Activated CD4-positive, alpha-beta T cell treated with anti-CD3 and anti-CD28 coated beads, Interleukin-2, amount 50 U/mL, for 4 hours (primary cell): ENCODE measurements at places on chromosomes 16 and 17.

- no peak for DNase-seq
Measured at GRCh38 chr17:79220201-79220712, 145.6 kb downstream of the ENGASE start.

DNA sequence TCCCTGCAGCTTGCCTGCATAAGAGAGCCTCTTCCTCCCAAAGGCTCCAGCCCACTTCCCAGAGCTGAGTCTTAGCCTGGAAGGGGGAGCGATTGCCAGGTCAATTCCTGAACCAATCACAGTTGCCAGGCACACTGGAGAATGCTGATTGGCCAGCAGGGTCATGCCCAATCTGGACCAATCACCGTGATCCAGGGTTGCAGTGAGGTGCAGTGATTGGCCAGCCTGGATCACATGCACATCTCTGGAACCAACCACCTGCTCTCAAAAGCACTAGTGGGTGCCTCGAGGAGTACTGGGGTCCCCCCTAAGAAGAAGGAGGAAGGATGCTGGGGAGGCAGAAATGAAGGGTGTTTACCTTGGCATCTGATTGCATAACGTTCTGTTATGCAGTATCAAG, 18.4 kb downstream of the NAGPA start:
- no peak for DNase-seq

DNA sequence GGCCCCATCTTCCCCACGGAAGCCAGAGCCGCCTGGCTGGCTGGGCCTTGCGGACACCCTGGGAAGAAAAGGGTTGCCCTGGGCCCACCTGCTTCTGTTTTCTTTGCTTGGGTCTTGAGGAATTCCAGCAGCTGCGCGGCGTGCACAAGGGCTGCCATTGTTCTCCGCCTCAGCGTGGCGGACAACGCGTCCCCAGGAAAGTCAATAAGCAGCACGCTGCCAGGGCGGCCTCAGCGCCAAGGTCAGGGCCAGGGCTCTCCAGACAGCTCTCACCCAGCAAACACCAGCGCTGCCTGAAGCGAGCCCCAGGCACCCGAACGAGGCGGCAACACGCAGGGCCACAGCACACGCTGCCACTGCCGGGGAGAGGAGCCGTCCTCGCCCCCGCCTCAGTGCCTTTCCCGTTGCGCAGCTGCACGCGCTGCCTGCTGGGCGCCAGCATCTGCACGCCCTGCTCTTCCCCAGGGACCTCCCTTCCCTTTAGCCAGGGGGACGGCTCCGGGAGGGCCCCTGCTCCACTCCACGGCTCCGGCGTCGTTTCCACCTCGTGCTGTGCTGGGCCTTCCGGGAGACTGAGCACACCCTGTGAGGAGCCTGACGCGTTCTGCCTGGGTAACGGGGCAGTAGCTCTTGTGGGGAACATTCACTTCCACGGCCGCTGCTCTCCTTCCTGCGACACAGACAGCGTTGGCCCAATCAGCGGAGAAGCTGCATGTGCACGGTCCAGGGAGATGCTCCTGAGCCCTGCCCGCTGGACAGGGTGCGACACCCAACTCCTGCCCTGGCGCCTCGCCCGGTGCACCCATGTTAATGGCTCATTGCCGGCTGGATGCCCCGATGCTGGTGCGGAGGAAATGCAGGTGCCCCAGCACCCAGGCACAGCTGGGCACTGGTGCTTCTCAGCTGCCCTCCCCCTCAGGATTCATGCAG, 57.8 kb downstream of the LMF1 start:
- no peak for DNase-seq

- no peak for DNase-seq
Measured at GRCh38 chr16:30778549-30779244, 8.3 kb downstream of the ZNF629 start.

DNA sequence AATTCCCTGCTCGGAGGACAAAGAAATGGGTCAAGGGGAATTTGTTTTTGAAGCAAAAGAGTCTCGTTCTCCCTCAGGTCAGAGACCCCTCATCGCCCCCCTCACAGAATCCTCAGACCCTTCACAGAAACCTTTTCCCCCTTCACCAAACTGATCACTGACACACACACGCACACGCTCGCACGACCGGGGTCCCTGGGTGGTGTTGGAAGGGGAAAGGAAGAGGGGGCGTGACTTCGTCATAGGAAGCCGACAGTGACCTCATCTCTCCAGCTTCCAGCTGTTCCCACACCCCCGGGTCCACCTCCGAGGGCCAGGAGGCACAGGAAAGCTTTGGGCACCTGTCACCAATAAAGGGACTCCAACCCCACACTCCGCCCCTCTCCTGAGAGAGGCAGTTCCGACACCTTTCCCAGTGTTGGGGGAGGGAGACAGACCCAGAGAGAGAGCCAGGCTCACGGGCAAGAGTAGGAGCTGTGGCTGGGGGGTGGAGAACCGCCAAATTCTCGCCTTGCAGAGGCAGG, 1.2 kb downstream of the ASGR1 start:
- no peak for DNase-seq

GRCh38 chr16:65644821-65645220, 523.0 kb upstream of the CDH11 start:
- DNase-seq: no peak

DNA sequence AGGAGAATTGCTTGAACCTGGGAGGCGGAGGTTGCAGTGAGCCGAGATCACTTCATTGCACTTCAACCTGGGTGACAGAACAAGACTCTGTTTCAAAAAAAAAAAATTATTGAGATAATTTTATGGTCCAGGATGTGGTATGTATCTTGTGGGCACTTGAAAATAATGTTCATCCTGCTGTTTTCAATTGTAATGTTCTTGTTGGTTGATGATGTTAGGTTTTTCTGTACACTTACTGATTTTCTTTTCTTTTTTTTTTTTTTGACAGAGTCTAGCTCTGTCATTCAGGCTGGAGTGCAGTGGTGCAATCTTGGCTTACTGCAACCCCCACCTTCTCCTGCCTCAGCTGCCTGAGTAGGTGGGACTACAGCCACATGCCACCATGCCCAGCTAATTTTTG, 29.7 kb downstream of the TBX21 start:
- DNase-seq: no peak

GRCh38 chr16:23182206-23182678, 303 bp upstream of the SCNN1G start:
- peak; percentile 50 for DNase-seq

DNA sequence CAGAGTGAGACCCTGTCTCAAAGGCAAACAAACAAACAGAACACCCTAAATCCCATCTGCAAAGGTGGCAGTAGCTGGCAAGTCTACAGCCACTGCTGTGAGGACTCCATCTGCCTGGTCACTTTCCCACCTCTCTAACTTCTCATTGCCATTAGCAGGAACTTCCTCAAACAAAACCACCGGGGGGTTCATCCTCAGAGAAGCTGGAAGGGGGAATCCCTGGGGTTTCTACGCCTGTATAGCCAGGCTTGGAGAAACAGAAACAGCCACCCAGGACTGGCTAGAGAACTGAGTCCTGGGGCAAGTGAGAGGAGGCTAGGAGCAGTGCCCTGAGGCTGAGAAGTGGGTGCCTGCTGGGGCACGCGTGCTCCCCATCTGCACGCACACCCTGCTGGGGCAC, 7.3 kb downstream of the RPH3AL start:
- no peak for DNase-seq

GRCh38 chr16:27475561-27475960, 73.6 kb downstream of the IL21R start:
- no peak for DNase-seq

DNA sequence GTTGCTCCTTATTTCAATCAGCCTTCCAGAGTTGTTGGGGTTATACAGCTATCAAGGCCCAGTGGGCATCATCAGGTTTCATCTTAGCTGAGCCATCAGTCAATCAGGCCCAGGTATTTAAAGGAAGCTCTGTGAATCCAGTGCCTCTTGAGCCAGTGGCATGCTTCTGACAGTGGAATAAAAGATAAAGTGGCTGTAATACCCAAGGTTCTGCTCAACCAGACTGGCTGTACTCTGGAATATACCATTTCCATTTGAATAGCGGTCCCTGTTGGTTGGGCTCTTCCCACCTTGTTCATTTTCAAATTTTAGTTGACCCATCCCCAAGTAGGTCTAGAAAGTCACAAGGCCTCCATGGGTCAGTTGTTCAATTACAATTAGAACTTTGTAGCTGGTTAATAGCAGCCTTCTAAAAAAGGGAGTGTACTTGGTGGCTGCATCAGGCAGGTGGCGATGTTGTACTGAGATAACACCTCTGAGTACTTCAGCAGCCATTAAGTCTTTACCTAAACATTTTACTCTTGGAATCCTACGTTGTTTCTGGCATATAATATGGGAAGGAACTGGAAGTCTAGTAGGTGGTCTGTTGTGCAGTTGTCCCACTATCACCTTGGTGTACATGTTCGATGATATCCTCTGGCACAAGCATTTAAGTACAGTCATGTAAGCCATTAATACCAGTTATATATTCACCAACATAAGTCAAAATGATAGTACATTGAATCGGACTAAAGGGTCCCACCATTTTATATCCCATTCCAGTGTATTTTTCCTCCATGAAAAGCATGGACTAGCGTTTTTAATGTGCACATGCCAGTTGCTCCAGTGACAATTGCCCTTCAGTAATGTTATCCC, 294.1 kb downstream of the BCAS3 start:
- DNase-seq: peak; percentile 8

- DNase-seq: no peak
Measured at GRCh38 chr16:81491541-81492188, 47.1 kb downstream of the CMIP start.

DNA sequence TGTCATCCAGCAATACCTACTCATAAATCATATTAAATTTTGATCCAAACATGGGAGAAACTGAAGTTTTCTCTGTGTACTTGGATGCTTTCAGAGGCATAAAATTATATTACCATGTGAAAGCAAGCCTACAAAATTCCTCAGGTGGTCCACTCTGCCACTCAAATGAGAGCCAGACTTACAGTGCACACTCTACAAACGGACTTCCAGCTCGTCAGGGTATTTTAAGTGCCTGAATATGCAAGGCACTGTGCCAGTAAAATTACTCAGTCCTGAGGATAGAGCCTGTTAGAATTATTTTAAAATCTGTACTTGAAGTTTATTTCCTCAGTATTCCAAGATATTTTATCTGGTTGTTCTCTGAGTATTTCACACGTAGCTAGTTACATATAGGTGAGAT, 54.5 kb downstream of the TENT4B start:
- no peak for DNase-seq

DNA sequence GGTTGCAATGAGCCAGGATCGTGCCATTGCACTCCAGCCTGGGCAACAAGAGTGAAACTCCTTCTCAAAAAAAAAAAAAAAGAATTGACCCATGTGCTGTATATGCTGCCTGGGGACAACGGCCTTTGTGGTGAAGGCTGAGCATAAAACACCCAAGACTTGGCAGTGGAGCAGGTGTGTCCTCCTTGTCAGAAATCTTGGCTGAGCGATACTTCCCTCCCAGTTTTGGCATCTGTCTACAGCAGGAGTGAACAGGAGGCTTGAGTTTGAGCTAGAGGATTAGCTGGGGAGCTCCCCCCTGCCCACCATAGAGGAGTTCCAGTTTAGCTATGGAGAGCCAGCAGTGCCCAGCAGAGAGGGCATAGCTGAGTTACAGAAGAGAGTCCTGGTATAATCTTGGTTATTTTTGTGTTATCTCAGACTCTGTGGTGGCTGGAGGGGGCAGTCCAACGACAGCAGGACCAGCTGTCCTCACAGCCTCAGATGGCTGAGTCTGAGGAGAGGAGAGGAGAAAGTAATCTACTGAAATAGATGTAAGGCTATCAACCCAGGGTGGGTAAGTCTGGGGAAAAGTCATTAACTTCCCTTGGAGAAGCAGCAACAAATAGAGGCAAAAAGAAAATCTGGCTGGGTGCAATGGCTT, 18.4 kb downstream of the SP2 start:
- DNase-seq: no peak

GRCh38 chr17:77433385-77434135, 292.8 kb downstream of the SEC14L1 start:
- DNase-seq: no peak

DNA sequence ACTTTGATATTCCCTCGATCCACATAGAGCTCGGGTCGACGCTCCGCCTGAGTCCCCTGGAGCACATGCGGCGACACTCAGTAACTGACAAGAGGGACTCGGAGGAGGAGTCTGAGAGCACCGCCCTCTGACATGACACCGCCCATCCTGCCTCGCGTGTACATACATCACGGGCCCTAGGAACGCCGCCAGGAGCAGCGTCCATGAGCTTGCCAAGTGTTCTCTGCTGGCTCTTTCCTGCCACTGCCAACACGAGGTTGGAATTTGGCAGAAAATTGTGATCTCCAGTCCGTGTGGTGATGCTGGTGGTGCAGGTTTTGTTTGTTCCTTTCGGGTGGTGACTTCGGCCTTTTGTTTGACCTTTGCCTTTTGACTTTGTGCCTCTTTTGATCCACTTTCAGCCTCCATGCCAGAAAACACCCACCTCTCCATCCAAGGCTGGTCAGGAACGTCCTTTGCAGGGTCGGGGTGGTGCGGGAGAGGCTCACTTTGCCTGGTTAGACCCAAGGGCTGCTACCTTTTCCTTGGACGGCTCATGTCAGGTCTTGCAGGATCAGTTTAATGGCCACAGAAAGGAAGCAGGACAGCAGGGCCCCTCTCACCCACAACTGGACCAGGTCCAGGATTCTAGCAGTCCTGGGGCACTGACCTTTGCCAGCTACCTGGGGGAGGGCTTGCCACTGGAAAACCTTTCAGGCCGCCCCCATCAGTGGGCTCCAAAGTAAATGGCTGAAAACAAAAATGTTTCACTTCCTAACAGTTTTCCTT, 27.6 kb downstream of the ELAC2 start:
- no peak for DNase-seq

DNA sequence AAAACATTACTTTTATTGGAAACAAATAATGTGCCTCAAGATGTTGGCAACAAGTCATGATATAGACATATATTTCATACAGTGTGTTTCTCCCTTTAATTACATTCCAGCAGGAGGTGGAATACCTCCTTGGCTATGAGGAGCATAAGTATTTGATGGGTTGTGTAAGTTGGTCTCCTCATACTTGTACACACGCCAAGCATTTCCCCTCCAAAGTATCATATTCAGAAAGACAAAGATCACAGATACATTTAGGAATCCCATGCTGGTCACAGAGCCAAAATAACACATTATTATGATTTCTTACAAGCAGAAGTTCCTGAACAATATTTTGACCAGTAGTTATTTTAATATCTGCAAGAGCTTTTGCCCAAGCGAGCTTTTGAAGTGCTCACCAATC, 57.8 kb downstream of the WSB1 start:
- no peak for DNase-seq
